ENCODE measurements at places on chromosomes 7 and 10. TPM values are rescaled to one million over a fixed set of nuclear protein-coding genes. Genes with fewer than 3 reads are reported as not detected.

The C7orf57 gene
- total RNA-seq, result not detected

- DNase-seq, result no peak
These were observed 114.9 kb downstream of the DPP6 start for GRCh38 chr7:154167051-154167450.

DNA sequence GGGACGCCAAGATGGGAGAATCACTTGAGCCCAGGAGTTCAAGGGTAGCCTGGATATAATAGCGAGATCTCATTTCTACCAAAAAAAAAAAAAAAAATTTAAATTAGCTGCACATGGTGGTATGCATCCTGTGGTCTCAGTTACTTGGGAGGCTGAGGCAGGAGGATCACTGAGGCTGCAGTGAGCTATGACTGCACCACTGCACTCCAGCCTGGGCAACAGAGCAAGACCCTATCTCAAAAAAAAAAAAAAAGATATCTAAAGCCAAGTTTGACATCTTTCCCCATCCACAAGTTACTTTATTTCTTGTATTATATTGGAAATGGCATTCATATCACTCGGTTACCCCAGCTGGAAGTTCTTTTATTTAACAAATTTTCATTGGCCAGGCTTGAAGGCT is 3.4 kb upstream of the PIP4K2A start:
- no peak for DNase-seq

DNA sequence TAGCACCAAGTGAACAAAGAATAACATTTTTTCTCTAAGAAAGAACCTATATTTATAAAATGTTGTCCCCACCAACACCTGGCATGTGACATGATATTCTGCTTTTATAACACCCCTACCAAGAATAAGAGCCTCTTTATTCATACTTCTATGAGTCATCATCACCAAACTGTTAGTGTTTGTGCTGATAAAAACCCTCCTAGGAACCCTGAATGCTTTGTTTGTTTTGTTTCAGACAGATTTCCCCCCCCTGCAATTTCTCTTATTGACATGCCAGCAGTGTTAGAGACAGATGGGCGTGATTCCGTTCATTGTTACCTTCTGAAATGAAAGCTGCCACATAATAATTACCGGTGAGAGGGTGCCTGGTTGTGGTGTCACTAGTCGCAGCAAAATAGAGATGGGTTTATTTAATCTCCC is 651.1 kb downstream of the SORCS1 start:
- DNase-seq, result no peak

The ITIH5 gene
- 55.7 TPM for total RNA-seq

DNA sequence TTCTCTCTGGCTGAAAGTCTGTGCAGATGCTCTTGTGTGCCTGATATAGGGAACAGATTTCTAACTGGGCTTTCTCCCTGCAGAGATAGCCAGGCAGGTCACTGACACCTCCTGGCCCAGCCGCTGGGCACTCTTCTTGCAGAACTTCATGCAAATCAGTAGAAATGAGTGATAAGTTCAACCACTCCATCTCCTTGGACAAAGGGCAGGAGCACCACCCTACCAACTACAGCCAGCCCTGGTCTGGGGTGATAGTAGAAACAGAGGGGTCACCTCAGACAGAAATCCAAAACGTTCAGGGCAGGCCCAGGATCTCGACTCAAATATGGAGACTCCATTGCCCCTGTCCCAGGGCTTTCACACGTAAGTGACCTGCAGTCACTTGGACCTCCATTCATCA is 917.8 kb upstream of the ZNF722 start:
- DNase-seq, result no peak

Data from omental fat pad (tissue), 4 donors.